CD4-positive, alpha-beta T cell treated with Interferon alpha-2 for 1 hour (primary cell): ENCODE measurements at places on chromosomes 5 and 9.

GRCh38 chr5:94916619-94917018, 298.1 kb downstream of the SLF1 start:
- no peak for DNase-seq

DNA sequence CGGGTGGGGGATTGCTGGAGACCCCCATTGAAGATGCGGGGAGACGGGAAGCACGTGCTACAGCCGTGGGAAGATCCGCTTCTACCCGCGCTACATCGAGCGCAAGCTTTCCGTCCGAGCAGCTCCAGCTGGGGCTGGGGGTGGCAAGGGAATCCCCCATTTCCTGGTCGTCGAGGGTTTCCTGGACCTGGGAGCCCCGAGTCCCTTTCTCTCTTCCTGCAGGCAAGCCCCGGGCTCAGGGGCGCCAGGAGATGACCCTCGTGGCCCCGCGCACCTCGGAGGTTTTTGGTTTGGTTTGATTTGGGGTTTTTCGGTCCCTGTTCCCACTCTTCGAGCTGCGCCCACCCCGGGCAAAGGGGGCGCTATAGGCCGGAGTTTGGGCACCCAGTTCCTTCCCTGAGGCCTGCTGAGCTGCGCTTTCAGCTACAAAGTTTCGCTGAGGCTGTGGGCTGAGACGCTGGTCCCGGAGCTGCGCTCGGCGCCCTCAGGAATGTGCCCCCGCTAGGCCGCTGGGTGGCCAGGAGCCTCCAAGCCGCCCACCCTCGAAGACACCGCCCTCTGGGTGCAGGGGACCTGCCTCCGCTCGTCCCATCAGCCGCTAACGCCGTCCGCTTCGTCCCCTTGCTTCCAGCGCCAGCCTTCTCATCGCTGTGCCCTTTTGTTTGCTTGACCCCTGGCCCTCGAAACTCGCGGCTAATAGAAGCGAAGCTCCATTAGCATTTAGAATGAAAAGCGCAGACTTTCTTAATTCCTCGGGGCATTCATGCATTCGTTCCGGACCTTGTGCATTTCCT, 2.9 kb downstream of the NR4A3 start:
- DNase-seq: peak; percentile 72

DNA sequence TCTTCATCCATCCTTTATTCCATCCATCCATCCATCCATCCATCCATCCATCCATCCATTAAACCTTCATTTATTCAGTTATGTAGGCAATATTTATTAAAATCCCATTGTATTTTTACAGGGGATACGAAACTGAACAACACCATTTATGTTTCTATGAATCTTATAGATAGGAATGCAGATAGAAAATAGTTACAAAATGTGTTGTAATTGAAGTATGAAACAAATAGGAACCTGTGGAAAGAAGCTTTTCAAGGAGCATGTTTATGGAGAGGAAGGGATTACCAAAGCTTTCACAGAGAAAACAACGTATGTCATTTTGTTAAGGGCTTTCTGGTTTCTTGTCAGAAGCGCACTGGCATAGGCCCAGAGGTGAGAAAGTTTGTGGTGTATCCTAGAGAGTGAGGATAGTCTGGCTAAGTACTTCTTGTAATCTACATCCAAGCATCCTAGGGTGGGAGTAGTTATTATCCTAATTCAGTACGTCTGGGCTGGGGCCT, 184.0 kb downstream of the CNTLN start:
- DNase-seq: no peak

GRCh38 chr9:83336706-83337105, 201.5 kb downstream of the FRMD3 start:
- no peak for DNase-seq
